Activated gamma-delta T cell (primary cell): ENCODE measurements at places on chromosomes 7 and 10.

DNA sequence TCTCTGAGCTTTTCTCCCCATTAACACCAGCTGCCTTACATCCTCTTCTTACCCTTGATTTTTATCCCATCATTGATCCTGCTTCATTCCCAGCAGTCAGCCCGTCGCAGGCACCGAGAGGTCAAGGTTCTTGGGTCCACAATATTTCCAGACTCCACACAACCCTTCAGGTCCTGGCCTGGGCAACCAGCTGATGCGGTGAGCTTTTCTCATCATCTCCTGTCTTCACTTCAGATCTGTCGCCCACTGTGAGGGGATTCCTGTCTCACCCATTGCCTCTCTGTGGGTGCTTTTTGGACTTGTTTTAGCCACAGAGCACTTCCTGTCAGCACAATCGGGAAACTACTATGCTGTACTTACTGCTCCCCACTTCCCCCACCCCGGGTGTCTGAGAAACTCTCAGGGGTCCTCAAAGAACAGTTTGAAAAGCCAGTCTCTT is 8.4 kb upstream of the PVRIG start:
- no peak for DNase-seq

- no peak for DNase-seq
These were observed 253.5 kb downstream of the ABCA13 start for GRCh38 chr7:48424731-48425130.

DNA sequence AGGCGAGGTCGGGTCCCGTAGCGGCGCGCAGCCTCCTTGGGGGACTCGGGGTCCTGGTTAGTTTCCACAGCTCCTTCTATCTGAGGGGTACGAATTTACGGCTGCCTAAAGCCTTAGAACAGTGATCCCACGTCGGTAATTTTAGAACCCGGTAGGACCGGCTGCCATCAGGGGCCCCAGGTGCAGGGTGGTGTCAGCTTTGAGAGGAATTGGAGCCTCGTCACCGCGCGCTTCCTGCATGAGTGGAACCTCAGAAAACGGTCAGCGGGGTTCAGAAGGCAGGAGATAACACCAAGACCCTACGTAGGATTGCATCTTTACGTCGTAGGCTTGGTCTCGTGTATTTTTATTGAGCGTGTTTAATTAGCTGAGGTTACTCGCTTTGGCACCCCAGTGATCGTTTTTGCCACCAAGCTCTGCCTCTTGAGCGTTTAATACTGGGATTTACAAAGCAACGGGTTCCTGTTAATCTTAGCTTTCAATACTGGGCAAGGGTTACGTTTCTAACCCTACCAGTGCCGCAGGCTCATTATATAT is 443 bp downstream of the RNF32 start:
- DNase-seq: no peak

DNA sequence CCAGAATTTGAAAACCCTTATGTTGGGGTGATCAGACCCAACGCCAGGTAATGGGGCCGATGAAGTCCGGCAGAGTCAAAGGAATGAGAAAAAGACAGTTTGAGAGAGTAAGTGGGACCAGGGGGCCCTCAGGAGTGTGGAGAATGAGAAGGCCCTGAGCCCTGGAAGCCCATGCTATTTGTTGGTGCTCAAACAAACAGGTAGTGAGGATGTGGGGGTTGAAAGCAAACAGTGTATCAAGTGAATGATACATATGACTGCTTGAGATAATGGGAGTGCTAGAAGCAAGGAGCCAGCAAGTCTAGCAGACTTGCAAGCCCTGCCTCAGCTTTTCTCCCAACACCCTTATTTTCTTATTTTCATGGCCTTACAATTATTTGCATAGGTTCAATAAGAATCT is 11.2 kb upstream of the SEPTIN14 start:
- no peak for DNase-seq
